ENCODE measurements at places on chromosomes 7 and 10.

- DNase-seq: no peak
These were observed 37.3 kb upstream of the PDZD8 start for GRCh38 chr10:117412469-117413010.

GRCh38 chr7:86833360-86833759, 189.7 kb downstream of the GRM3 start:
- no peak for DNase-seq

- no peak for DNase-seq
These were observed 502.4 kb downstream of the GRID1 start for GRCh38 chr10:85864173-85864549.

GRCh38 chr10:125035588-125036295, 93.8 kb downstream of the ZRANB1 start:
- DNase-seq: no peak

DNA sequence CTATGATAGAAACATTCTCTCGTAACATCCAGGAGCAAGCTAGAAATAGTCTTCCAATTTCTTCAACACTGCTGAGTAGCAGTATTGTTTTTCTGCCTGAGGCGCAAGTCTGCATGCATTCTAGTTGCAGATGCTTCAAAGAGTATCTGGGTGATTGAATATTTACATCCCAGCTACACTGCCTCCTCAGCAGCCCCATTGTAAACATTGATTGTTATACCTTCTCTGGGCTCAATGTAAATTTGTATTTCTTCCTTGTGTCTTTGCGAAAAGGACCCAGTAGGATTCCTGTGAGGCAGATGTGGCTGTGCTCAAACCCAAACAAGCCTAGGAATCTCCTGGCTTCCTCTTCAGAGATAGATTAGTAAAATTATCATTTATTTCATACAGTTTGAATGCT, 320.7 kb downstream of the CDC14C start:
- DNase-seq: no peak

- no peak for DNase-seq
These were observed 321.8 kb upstream of the NFE2L3 start for GRCh38 chr7:25830215-25830614.

DNA sequence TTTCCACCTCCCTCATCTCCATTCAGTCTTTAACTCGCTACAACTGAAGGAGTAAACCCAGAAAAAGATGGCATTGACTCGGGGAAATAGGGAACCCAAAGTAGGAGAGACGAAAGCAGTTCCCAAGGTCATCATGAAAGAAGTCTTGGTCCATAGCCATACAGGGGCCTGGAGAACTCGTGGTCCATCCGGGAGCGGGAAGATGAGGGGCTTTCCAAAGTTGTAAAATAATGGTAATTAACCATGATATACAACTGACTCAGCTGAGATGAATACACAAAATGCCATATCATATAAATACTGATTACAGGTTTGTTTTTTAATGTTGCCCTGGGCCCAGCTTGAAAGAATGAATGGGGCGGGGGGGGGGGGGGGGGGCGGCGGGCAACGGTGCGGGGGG, 32.3 kb downstream of the RBM17 start:
- DNase-seq: no peak

DNA sequence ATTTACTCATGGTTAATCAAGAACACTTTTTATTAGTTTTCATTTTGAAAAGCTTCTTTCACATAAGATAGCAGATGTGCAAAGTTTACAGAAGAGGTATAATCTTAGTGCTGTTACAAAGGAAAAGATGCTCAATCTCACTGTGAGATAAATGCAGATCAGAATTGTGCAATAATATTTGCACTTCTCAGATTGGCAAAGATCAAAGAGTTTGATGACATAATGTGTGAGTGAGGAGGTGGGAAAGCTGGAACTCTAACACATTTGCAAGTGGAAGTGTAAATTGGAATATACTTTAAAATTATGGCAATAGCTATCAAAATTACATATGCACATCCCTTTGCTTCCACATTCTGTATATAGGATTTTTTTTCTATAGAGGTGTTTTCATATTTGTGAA, 21.5 kb upstream of the STN1 start:
- no peak for DNase-seq

- no peak for DNase-seq
These were observed 19.5 kb downstream of the TSPAN33 start for GRCh38 chr7:129163875-129164544.

- DNase-seq: no peak
These were observed 185.0 kb upstream of the THSD7A start for GRCh38 chr7:12017046-12017445.

GRCh38 chr7:98868450-98868849, 1.4 kb downstream of the TMEM130 start:
- no peak for DNase-seq

DNA sequence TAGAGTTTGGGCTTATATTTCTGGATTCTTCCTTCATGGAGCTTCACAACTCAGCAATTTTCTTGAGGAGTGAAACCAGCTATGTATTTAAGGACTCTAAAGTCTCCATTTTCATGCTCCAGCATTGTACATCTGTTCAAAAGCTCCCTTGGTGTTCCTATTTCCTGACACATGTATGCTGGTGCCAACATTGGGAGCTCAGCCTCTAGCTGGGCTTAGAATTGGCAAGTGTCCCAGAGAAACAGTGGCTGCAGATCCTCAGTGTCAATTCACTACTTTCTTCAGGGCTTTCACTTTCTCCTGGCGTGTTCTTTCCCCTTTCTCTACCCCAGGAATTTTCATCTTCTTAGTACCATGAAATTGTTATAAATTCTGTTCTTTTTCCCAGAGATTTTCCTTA, 103.1 kb downstream of the ZNF467 start:
- no peak for DNase-seq

- no peak for DNase-seq
These were observed 246.8 kb downstream of the GATA3 start for GRCh38 chr10:8301333-8301732.

- no peak for DNase-seq
These were observed 68.0 kb upstream of the CCNY start for GRCh38 chr10:35268323-35268722.

DNA sequence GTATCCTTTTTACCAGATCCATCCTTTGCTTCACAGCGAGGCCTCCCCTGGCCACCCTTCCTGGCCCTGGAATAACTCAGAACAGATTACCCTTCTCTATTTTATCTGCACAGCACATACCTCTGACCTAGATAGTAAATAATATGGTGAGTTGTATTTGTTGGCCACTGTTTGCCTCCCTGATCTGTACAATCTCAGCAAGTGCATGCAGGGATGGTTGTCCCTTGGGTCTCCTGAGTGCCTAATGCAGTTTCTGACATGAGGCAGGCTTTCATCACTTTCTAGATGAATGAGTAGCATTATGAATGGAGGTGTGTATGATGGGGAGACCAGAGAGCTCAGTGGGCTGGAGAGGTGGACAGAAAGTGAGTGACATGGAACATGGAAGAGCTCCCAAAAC, 525.1 kb upstream of the IGFBP3 start:
- no peak for DNase-seq

GRCh38 chr7:138632384-138632783, 68.8 kb downstream of the SVOPL start:
- DNase-seq: no peak

DNA sequence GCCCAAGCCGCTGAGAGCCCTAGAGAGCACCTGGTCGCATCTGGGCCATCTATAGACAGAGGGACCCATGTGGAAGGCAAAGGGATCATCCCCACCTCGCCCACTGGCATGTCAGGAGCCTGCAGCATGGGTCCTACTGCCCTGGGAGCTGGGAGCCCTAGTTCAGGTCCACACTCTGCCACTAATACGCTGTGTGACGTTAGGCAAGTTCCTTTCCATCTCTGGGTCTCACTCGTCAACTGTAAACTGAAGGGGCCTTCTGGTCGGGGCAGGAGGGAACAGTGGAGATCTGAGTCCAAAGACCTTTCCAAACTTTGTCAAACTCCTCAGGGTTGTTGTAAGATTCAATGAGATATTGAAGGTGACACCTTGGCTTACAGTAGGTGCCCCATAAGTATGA, 23.4 kb downstream of the UNC5B start:
- no peak for DNase-seq

DNA sequence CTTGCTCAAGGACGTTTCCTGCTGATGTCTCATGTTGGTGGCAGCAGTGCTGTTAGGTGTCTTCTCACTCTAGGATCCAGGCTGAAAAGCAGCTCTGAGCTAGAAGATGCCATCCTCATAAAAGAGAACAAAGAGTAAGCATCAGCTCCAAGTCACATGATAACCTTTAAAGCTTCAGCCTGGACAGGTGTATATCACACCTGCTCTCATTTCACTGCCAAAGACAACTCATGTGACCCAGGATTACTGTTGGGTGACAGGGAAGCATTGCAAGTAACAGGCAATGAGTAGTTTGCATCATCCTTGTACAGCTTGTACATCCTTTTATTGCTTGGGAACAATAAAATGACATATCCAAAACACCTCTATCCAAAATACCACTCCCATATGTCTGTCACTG, 423.4 kb upstream of the DPP6 start:
- no peak for DNase-seq

GRCh38 chr7:47180516-47180826, 401.4 kb downstream of the TNS3 start:
- no peak for DNase-seq

- DNase-seq: no peak
These were observed 22.2 kb upstream of the MCM10 start for GRCh38 chr10:13139150-13139549.

DNA sequence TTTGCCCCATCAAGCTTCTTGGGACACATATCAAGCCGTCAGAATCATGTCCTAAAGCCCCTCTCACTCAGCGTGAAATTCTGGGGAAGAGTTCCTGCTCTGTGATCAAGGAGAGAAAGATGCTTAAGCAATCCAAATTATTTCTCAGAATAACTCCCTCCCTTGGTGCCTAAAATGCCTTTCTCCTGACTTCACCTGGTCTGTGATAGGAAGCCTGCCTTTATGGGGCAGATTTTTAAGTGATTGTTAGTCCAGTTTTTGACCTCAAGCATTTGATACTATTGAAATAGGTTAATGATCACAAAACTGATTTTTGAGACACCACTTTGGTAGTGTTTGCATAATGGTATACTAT, 76.4 kb upstream of the MAGI2 start:
- DNase-seq: no peak

- no peak for DNase-seq
These were observed 30.0 kb downstream of the WASL start for GRCh38 chr7:123718773-123719172.

DNA sequence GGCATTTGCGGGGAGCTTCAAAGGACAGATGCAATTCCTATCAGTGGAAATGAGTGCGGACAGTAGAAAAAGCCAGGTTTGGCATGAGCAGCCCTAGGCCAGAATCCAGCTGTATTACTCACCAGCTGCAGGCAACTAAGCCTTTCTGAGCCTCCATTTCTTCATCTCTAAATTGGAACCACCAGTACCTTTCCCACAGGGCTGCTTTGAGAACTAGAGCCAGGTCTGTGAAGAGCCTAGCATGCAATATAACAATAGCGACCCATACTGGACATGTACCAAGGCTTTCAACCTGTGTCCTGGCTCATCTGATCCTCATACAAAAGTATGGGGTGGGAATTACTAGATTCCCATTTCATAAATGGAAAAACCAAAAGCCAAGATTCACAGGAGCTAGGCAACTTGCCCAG, 101.0 kb downstream of the GSAP start:
- no peak for DNase-seq

GRCh38 chr10:36182606-36183005, 540.5 kb upstream of the FZD8 start:
- no peak for DNase-seq

DNA sequence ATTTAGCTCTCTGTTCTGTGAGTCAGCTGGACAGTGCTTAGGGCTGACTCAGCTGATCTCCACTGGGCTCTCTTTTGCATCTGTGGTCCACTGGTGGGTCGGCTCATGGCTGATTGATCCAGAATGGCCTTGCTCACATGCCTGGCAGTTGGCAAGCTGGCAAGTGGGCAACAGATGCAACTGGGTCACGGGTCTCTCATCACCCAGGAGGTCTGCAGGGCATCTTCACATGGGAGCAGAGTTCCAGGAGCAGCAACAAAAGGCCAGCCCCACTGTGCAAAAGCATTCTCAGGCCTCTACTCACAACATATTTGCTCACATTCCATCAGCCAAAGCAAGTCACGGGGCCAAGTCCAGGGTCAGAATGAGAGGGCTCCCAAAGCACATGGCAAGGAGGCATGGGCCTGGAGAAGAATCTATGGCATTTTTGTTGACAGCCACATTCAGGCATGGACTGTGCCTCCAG, 98.8 kb downstream of the OAT start:
- no peak for DNase-seq

DNA sequence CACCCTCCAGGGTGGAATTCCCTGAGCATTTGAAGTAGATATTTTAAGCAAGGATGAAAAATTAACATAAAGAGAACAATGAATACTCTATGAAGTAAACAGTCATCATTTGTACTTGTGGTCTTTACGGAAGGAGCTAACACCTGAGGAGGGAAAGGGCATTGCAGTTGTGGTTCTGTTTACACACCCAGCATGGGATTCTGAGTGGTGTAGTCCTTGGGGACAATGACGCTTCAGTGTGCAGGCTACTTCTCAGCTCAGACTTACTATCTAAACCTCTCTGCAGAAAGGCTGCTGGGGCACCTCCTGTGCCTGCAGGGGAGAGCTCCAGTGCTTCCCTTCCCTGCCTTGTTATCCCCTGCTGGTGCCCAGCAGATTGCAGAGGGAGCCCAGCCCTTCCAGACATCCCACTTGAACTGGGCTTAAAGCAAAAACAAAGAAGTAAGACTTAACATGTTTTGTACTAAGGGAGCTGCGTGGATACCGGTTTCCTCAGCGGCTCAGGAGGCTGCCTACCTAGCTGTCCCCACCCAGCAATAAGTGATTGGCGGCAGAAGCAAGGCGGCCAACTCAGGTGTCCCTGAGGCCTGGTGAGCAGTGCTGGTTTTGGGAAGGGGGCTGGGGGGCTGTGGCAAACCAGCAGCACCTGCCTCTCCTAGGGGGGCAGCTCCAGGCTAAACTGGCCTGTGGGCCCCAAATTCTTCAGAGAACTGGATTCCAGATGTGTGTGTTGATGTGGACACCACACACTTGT, 89.1 kb downstream of the CELF2 start:
- no peak for DNase-seq

GRCh38 chr7:107610323-107610722, 30.3 kb downstream of the BCAP29 start:
- DNase-seq: no peak

GRCh38 chr7:45176091-45176490, 18.5 kb downstream of the RAMP3 start:
- no peak for DNase-seq

DNA sequence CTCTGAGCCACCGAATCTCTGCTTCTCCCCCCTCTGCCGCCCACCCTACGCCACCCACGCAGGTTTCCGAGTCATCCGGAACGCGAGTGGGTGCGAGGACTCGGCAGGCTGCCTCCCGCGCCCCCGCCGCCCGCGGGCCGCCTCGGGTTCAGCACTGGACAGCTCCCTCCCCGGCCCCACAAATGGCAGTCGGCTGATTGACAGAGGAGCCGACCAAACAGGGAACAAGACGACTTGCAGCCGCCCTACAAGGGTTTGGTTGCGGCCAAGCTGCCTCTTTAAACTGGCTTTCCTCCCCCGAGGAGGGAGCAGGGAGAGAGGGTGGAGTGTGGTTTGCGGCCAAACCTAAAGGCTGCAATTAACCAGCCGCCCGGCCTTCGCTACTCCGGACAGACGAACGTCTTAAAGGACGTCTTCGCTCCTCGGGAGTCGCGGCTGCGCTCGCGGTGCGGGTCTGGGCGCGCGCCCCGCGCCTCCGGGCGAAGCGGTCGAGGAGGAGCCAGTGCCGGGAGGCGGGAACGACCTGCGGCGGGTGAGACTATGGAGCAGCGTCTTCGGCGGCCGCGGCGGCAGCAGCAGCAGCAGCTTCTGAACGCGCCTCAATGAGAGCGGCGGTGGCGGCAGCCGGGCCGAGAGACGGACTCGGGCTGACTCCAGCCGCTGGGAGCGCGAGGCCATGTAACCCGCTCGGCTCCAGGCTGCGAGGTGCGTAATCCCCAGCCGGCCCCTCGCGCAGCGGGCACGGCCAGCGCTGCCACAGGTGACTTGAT, at the start of gene GPR158:
Gene GPR158, plus strand, starts transcription at position 541 of the 770 bp plus-strand sequence. CDS start 420 bp downstream, outside the sequence.
- peak; percentile 8 for DNase-seq
